Esophagus muscularis mucosa (tissue), 4 donors: ENCODE measurements at places on chromosomes 2 and 18.

DNA sequence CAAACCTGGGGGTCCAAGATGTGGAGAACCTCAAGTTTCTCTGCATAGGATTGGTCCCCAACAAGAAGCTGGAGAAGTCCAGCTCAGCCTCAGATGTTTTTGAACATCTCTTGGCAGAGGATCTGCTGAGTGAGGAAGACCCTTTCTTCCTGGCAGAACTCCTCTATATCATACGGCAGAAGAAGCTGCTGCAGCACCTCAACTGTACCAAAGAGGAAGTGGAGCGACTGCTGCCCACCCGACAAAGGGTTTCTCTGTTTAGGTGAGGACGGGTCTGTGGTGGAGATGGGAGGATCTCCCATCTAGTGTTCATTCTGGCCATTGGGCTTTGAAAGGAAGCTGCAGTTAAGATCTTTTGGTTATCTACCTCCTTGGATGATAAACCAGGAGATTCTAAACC lies 2.9 kb downstream of the CASP10 start:
- DNase-seq, result no peak

DNA sequence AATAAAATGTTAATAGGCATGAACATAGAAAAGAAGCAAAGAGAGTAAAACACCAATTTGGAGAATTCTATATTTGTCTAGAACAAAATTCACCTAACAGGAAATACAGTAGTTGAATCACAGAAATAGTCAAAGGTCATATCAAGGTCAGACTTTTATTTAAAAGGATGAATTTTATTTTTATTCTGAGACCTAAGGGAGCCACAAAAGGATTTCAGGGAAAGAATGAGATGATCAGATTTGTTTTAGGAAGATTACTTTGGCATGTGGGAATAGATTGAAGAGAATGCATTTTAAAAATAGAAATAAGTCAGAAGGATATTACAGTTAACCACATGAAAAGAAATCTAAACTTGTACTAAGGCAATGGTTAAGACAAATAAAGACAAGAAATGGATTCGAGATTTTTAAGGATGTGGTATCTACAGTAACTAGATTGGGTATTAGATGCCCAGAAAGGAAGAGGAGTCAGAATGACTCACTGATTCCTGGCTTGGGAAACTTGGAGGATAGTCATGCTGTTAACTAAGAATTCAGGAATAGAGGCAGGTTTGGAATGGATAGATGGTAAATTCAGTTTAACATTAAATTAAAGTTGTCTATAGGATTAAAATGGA lies 56.0 kb downstream of the METTL4 start:
- DNase-seq, result no peak

DNA sequence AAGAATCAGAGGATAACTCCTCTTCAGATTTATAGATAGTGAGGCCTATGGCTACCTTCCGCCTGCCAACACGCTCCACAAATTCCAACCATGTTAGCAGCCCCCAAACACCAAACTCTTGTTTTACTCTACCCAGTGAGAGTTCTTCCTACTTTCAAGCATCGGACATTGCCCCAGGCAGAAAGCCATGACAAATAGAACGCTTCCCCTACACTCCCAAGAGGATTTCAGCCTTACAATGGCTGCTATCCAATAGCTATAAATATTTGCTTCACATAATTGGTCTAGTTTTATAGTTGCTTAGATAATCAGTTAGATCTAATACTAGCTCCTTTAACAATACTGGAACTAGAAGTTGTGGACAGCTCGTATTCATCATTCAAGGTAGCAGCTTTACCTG lies 503.4 kb upstream of the VRK2 start:
- DNase-seq, result no peak

DNA sequence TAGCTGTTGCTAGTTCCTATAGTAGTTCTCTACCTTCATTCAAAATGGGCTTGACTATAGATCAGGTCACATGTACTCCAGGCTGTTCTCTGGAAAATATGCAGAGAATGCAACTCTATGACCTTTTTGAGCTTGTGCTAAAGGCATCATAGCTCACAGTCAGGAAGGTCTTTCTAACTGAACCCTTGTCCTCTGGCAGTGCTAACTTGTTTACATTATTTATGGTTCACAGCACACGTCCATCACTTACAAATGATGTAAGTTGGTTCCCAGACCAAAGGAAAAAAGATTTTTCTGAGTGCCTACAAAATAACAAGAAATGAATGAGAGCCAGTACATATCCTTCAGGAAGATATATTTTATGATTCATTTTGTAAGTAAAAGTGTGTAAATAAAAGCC lies 236.1 kb downstream of the GCA start:
- no peak for DNase-seq

DNA sequence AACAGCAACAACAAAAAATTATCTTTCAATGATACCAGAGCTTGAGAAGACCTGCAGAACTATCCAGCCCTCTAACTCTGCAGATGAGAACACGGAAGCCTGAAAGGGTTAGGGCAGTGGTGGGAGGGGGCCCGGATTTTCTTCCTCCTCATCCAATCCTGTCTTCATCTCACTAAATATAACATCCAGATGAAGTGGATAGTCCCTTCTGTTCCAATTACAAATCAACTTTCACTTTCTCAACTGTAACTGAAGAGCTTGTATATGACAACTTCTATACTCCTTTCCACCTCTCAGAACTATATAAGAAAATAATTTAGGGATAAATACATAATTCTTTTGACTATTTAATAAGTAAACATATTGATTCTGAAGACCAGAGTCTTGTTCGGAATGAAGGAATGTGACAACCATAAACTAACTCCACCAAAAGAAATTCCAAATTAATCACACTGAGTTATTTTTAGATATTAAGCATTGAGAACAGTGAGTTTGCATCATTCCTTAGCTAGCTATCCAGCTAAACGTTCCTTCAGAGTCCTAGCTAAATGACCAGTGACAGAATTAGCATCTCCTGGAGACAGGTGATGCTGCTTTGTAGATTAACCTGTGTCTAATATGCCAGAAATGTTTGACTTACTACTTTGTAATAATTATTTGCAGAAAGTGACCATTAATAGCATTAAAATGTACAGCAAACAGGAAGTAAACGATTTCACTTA lies 32.7 kb downstream of the SFT2D3 start:
- no peak for DNase-seq

- no peak for DNase-seq
These were observed 13.4 kb downstream of the CAPN14 start for GRCh38 chr2:31203916-31204315.

DNA sequence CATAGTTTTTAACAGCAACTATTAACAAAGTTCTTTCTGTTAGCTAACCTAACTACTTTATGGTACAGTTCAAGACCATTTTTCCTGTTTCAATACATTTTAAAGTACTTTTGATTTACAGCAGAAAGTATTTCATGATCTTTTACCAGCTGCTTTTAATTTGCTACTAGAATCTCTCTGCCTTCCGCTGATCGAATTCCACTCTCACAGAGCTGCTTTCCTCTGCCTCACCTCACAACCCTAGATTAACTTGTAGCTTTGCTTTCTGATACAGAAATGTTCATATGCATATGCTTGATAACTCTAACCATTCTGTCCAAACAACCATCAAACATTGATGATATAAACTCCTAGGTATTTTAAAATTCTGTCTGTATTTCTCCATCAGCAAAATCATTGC lies 463.2 kb upstream of the ZEB2 start:
- no peak for DNase-seq

DNA sequence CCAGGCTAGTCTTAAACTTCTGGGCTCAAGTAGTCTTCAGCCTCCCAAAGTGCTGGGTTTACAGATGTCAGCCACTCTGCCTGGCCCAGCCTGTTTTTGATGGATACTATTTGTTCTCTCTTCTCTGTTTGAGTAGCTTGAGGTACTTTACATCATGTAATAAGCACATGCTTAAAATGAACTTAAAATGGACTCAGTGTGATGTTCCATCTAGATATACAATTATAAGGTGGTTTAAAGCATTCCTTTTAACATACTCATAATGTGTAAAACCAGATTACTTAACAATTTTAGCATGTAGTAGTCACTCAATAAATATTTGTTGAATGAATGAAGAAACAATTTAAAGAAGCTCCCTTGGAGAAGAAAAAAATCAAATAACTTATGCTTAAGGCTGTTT lies 9.6 kb downstream of the PTPRM start:
- no peak for DNase-seq

DNA sequence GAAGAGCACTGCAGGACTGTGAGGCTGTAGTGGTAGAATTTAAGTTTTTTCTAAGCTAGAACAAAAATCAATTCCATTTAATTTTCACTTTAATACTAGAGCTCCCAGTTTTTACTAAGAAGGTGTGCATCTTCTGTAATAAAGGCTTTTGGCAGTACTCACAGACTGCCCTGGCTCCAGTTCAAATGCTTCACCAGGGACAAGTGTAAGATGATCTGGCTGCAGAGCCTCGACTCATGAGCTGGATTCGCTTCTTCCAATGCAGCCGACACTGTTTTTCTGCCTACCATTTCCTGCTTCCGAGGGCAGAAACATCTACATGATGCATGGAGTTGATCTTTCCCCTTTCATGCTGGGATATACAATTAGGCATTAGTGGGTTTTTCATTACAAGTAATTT lies 87.0 kb downstream of the FARSB start:
- DNase-seq, result no peak

GRCh38 chr2:168434146-168434545 lies 21.9 kb upstream of the CERS6 start:
- no peak for DNase-seq

- no peak for DNase-seq
These were observed 490 bp downstream of the NDUFS1 start for GRCh38 chr2:206158563-206159345.

DNA sequence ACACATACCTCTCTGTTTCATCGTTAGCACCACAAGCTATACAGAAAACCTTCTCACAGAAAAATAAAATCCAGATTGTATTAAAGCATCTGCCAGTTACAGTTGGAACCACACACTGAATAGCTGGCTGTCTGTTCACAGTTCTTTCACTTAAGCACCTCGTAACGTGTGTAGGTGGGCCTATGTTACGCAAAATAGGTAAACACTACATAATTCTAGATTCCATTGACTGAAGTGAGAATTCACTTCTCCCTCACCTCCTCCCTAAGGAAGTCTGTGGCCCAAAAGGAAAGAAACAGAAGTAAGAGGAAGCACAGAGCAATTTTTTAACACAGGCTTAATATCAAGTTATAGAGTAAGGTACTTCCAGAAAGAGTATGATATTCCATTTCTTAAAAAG lies 24.9 kb downstream of the PELI1 start:
- DNase-seq, result no peak

GRCh38 chr2:234135750-234136221 lies 85.3 kb downstream of the SPP2 start:
- DNase-seq, result no peak

DNA sequence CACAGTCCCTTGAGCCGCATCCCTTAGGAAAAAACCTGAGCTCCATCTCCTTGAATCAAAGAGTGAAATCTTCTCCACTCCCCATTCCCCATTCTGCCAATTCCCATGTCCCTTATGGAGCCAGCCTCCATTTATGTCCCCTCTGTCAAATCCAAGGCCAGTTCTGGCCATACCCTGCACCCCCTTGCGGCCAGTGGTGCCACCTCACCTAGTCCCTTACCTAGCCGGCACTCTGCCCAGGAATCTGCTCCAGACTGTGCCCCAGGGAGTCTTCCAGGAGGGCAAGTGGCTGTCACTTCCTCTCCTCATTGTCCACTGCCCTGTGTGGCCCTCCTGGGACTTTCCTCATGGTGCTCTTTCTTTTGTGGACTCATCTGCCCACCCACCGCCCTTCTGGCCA lies 195.4 kb upstream of the RMP24 start:
- no peak for DNase-seq

DNA sequence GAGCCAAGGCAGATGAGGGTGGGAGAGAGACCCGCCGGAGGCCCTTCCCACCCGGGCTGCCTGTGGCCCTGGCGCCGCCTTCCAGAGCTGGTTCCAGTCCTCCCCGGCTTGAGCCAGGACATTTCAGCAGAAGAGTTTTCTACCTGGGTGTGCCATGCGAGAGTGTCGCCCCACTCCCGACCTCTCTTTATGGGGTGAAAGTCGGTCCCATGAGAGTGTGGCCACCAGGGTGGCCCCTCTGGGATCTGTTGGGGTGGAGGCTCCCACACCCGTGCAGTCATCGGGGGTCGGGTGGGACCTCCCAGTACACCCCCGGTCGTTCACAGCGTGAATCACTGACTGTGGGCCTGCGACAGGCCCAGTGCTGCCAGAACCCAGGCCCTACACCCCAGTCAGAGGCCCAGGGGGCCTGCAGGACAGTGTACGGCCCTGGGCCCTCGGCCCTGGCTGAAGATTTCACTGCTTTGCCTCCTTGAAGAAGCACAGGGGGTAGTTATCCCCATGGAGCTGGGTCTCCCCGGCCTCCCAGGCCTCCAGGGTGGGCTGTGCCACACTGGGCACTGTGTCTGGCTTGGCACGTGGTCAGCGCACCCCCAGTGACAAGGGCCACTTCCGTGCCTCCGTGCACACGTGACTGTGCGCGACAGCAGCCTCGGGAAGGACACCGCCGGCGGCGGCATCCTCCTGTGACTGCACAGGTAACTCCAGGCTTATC lies 5.9 kb downstream of the NFATC1 start:
- no peak for DNase-seq

- no peak for DNase-seq
These were observed 145.4 kb upstream of the PIK3C3 start for GRCh38 chr18:41809652-41810051.

DNA sequence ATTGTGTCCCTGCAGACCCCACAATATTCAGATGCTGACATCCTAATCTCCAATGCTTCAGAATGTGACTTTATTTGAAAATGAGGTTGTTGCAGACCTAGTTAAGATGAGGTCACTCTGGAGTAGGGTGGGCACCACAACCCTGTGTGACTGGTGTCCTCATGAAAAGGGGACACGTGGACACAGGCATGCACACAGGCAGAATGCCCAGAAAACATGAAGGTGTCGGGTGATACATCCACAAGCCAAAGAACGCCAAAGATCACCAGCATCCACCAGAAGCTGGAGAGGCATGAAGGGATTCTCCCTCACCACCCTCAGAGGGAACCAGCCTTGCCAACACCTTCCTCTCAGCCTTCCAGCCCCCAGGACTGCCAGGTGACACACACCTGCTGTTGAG lies 69.3 kb downstream of the AFF3 start:
- no peak for DNase-seq

- no peak for DNase-seq
These were observed 19.1 kb downstream of the KCNE4 start for GRCh38 chr2:223071139-223071538.

- DNase-seq, result no peak
These were observed 56.4 kb upstream of the PPP1CB start for GRCh38 chr2:28695245-28695647.

GRCh38 chr2:39469807-39470206 lies 32.7 kb upstream of the MAP4K3 start:
- no peak for DNase-seq

- no peak for DNase-seq
These were observed 203.2 kb downstream of the ALK start for GRCh38 chr2:29718076-29718686.
